Mesothelial cell of epicardium (in vitro differentiated cells): ENCODE measurements at places on chromosomes 5 and 9.

- no peak overlapping the region for H3K4me3 ChIP-seq
- H3K27me3 ChIP-seq, result no peaks in the 10 kb centered on the region
- H3K27ac ChIP-seq, result no peak overlapping the region
- H3K36me3 ChIP-seq, result no peaks in the 10 kb centered on the region
- DNase-seq, result no peak
- H3K4me1 ChIP-seq, result peaks cover 18% of the 10 kb centered on the region
These were observed 70.7 kb upstream of the GNE start for GRCh38 chr9:36328798-36329411.

DNA sequence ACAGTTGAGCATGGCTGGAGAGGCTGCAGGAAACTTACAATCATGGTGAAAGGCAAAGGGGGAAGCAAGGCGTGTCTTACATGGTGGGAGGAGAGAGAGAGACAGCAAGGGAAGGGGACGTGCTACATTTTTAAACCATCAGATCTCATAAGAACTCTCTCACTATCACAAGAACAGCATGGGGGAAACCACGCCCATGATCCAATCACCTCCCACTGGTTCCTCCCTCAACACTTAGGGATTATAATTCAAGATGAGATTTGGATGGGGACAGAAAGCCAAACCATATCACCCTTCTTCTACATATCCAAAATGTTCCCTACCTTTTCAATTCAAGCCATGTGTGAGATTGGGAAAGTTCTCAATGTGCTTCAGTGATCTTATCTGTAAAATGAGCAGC lies 22.9 kb upstream of the GLRX start:
- no peak overlapping the region for H3K4me3 ChIP-seq
- H3K27ac ChIP-seq, result no peak overlapping the region
- no peaks in the 10 kb centered on the region for H3K36me3 ChIP-seq
- no peak for DNase-seq
- peaks cover 9% of the 10 kb centered on the region for H3K4me1 ChIP-seq

GRCh38 chr5:135543001-135543484 lies 7.3 kb upstream of the NEUROG1 start:
- peaks cover 18% of the 10 kb centered on the region for H3K4me1 ChIP-seq
- peak overlapping the region; percentile 35 for H3K4me3 ChIP-seq
- H3K27me3 ChIP-seq, result peaks cover 98% of the 10 kb centered on the region
- no peak overlapping the region for H3K27ac ChIP-seq

GRCh38 chr9:3696368-3696767 lies 170.6 kb upstream of the RFX3 start:
- peaks cover 9% of the 10 kb centered on the region for H3K4me1 ChIP-seq
- H3K36me3 ChIP-seq, result no peaks in the 10 kb centered on the region
- H3K4me3 ChIP-seq, result no peak overlapping the region
- DNase-seq, result no peak

DNA sequence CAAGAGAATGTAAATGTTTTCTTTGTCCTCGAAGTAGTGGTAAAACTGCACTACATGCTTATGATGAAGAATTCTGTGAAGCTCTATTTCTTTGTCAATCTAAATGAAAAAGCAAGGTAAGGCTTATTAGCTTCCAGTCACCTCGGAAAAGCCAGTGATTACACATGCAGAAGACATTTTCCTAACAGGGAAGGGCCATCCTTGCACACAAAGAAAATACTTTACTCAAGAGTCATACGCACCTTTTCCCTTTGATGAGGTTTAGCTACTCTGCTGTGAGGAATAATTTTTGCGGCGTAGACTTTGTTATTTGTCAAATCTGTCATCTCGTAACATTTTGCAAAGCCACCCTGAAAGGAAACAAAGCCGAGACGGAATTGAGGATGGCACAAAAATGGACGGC lies 1.1 kb downstream of the PLK2 start:
- H3K36me3 ChIP-seq, result peaks cover 48% of the 10 kb centered on the region
- H3K4me3 ChIP-seq, result peak overlapping the region; percentile 97
- peak overlapping the region; percentile 96 for H3K27ac ChIP-seq
- H3K27me3 ChIP-seq, result no peaks in the 10 kb centered on the region
- peaks cover 54% of the 10 kb centered on the region for H3K4me1 ChIP-seq
- DNase-seq, result no peak

DNA sequence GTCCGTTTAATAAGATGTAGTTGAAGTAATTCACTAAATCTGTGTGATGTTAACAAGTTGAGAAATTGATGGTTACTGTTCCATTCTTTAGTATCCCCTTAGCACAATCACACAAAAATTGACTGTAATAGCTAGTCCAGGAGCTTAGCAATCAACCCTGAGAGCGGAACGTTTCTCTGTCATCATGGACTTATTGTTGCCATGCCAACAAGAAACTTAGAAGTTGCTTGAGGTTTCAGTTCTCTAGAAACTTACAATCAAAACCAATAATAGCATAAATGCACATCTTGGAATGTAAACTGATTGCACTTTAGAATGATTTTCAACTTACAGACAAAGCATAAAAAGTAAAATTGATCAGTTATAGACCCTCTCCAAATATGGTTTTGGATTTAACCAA lies 125.4 kb upstream of the ANKH start:
- no peak for DNase-seq
- H3K4me1 ChIP-seq, result no peaks in the 10 kb centered on the region
- H3K4me3 ChIP-seq, result no peak overlapping the region

DNA sequence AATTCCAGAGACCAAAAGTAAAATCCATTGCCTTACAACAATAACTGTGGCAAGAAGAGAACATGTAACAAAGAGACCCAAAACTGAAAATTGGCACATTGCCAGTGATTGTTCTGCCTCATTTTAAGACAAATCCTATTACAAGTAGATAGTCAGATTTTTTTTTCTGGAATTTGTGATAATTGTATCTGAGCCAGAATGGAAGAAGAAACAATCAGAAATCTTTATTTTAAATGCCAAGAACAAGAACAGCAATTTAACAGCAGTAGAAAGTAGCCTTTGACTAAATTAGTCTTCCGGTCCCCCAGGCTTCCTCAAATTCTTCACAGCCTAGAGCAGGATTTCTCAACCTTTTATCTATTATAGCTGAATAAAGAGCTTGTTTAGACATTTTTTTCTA lies 106.7 kb upstream of the PTPN3 start:
- DNase-seq, result no peak
- no peak overlapping the region for H3K4me3 ChIP-seq
- H3K4me1 ChIP-seq, result peaks cover 5% of the 10 kb centered on the region
- H3K27ac ChIP-seq, result no peak overlapping the region
- peaks cover 3% of the 10 kb centered on the region for H3K27me3 ChIP-seq

DNA sequence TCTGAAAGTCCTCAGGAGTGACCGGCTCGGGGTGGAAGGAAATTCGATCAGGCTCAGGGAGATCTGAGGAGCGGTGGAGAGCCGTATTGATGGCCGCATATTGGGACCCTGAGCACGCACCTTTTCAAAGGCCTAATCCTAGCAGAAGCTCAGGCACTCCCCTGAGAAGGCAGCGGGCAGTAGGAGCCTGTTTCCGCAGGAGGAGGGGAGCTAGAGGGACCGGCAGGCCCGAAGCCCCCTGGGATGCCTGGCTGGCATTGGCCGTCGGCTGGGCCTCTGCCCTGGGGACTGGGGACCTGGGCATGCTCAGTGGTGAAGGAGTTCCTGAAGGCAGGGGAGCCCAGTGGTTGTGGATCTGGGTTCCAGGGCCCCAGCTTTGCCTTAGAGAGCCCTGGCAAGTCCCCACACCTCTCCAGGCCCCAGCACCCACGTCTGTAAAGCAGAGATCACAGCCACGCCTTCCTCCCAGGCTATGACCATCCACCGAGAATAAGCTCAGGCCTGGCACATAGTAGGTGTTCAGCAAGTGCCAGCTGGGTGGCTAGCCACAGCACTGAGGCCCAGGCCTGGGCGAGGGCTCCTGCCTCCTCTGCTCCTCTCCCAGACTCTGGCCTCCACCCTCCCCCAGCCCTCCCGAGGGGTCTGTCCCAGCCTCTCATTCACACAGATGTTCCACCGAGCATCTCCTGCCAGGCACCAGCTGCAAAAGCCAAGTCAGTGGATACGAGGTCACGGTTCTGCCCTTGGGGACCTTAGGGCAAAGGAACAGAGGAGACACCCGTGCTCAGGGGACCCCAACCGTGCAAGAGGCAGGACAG lies 17.2 kb upstream of the QRFP start:
- no peaks in the 10 kb centered on the region for H3K27me3 ChIP-seq
- H3K4me1 ChIP-seq, result peaks cover 6% of the 10 kb centered on the region
- no peak for DNase-seq
- H3K4me3 ChIP-seq, result no peak overlapping the region
- H3K27ac ChIP-seq, result no peak overlapping the region

- peaks cover 3% of the 10 kb centered on the region for H3K27me3 ChIP-seq
- no peaks in the 10 kb centered on the region for H3K36me3 ChIP-seq
- no peak overlapping the region for H3K4me3 ChIP-seq
- DNase-seq, result no peak
These were observed 1143.2 kb upstream of the CDH6 start for GRCh38 chr5:30050056-30050815.

DNA sequence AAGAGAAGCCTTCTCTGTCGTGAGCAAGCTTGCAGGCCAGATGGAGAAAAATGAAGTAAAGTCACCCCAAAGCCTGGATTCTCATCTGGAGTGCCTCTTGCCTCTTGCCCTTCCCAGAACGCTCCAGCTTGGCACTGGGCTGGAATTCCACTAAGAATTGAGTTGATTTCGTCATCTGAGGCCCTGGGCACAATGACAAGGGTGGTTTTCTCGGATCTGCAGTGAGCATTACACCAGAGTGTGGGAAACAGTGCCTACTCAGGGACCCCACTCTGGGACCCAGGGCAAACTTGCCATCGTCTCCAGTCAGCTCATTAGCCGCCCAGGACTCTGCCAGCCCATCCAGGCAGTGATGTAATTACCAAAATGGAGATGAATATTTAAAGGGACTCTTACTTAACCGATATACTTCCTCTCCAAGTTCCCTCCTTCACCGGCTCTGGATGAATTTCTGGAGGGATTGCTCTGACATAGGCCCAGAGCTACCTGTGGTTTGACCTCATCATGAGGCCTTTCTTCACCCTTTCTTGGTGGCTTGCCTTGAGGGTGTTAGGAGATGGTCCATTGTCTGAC lies 44.7 kb upstream of the LCP2 start:
- H3K4me3 ChIP-seq, result no peak overlapping the region
- H3K27me3 ChIP-seq, result peaks cover 2% of the 10 kb centered on the region
- peaks cover 8% of the 10 kb centered on the region for H3K4me1 ChIP-seq
- H3K27ac ChIP-seq, result no peak overlapping the region

GRCh38 chr5:67620424-67621397 lies 424.1 kb upstream of the CD180 start:
- no peaks in the 10 kb centered on the region for H3K36me3 ChIP-seq
- DNase-seq, result no peak
- no peaks in the 10 kb centered on the region for H3K27me3 ChIP-seq
- peak overlapping the region; percentile 15 for H3K27ac ChIP-seq

DNA sequence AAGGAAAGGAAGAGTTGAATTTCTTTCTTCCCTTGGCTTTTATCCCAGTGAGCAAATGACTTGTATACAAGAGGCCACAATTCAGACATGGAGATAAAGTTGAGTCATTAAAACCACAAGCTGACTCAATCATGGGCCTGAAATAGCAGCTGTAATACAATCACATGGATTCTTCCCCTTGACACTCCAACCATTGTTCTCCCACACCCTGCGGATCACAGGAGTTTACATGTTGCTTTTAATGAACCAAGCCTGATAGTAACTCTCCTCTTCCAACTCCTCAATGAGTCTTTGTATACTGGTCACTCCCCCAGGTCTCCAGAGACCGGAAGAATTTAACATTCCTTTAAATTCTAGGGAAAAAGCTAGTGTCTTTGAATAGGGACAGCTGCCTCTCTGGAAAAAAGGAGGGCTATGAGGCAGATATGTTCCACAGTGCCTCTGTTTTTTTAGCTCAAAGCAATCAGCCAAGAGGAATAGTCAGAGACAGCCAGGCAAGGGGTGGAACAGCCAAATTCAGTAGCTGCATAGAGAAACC lies 32.4 kb downstream of the PCDHGC5 start:
- no peaks in the 10 kb centered on the region for H3K27me3 ChIP-seq
- H3K36me3 ChIP-seq, result peaks cover 15% of the 10 kb centered on the region
- DNase-seq, result no peak
- H3K4me3 ChIP-seq, result no peak overlapping the region
- H3K27ac ChIP-seq, result peak overlapping the region; percentile 88
- H3K4me1 ChIP-seq, result peaks cover 46% of the 10 kb centered on the region

- peaks cover 14% of the 10 kb centered on the region for H3K27me3 ChIP-seq
- no peak for DNase-seq
- no peak overlapping the region for H3K4me3 ChIP-seq
These were observed 547.8 kb downstream of the CCDC171 start for GRCh38 chr9:16100537-16101091.

GRCh38 chr9:72263572-72263971 lies 101.4 kb downstream of the ZFAND5 start:
- H3K4me1 ChIP-seq, result no peaks in the 10 kb centered on the region
- H3K36me3 ChIP-seq, result no peaks in the 10 kb centered on the region
- no peak overlapping the region for H3K27ac ChIP-seq
- no peak overlapping the region for H3K4me3 ChIP-seq

DNA sequence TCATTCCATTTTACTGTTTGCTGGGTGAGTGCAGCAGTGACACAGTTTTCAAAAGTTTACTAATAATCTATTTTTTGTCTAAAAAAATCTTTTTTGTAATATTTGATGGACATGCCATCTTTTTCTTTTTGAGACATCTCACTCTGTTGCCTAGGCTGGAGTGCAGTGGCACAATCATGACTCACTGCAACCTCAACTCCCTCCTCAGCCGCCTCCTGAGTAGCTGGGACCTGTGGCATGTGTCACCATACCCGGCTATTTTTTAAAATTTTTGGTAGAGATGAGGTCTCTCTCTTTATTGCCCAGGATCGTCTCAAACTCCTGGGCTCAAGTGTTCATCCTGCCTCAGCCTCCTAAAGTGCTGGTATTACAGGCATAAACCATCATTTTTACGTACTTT lies 86.0 kb downstream of the KDM4C start:
- H3K27ac ChIP-seq, result no peak overlapping the region
- no peak overlapping the region for H3K4me3 ChIP-seq
- no peaks in the 10 kb centered on the region for H3K36me3 ChIP-seq
- H3K4me1 ChIP-seq, result peaks cover 27% of the 10 kb centered on the region
- DNase-seq, result no peak

GRCh38 chr9:121950441-121950840 lies 142.7 kb downstream of the TTLL11 start:
- peaks cover 13% of the 10 kb centered on the region for H3K27me3 ChIP-seq
- peaks cover 15% of the 10 kb centered on the region for H3K4me1 ChIP-seq
- no peak overlapping the region for H3K27ac ChIP-seq
- H3K4me3 ChIP-seq, result no peak overlapping the region
- DNase-seq, result no peak
- no peaks in the 10 kb centered on the region for H3K36me3 ChIP-seq

GRCh38 chr9:133730994-133731715 lies 7.0 kb downstream of the SARDH start:
- H3K27ac ChIP-seq, result no peak overlapping the region
- peaks cover 11% of the 10 kb centered on the region for H3K27me3 ChIP-seq
- no peaks in the 10 kb centered on the region for H3K36me3 ChIP-seq
- DNase-seq, result no peak
- H3K4me1 ChIP-seq, result peaks cover 5% of the 10 kb centered on the region
- no peak overlapping the region for H3K4me3 ChIP-seq

GRCh38 chr9:126591922-126592321 lies 21.8 kb upstream of the LMX1B start:
- H3K4me3 ChIP-seq, result no peak overlapping the region
- no peak overlapping the region for H3K27ac ChIP-seq
- H3K4me1 ChIP-seq, result peaks cover 13% of the 10 kb centered on the region
- H3K36me3 ChIP-seq, result no peaks in the 10 kb centered on the region
- DNase-seq, result no peak
